Activated CD8-positive, alpha-beta memory T cell treated with anti-CD3 and anti-CD28 coated beads for 1 hour (primary cell): ENCODE measurements at places on chromosomes 2 and 18.

DNA sequence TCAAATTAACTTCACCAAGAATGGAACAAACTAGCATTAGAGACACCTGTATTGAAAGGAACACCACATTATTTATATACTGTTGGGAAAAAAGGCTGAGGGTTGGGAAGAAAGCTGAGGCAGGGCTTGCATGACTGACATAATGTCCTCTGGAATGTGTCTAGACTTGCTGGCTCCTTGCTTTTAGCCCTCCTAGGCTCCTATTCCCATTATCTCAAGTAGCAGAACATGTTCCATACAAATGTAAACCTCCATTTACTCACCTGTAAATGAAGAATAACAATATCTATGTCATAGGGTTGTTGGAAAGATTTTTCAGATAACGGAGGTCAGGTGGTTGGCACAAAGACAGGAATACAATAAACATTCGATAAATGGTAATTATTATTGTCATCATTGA lies 976 bp upstream of the ACADL start:
- DNase-seq = no peak

- no peak for DNase-seq
These were observed 443.7 kb downstream of the TNS1 start for GRCh38 chr2:217559084-217559483.

- DNase-seq = no peak
These were observed 38.4 kb downstream of the SPC25 start for GRCh38 chr2:168851674-168852320.

GRCh38 chr2:237763812-237764211 lies 34.8 kb upstream of the RBM44 start:
- no peak for DNase-seq

DNA sequence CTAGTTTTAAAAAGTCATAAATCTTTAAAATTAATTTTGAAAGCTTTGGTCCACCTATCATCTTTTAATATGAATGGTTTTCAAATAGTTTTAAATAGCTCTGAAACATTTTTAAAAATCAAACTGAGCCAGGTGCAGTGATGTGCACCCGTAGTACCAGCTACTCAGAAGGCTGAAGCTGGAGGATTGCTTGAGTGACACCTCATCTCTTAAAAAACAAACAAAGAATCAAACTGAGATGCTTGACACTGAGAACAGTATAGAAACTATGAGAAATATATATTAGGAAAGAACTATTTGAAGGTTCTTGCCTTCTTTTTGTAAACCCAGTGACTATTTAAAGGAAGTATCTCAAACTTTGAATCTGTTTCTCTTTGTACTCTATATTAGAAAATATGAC lies 67.4 kb downstream of the BARD1 start:
- no peak for DNase-seq
